ENCODE measurements at places on chromosomes 6 and 20.

DNA sequence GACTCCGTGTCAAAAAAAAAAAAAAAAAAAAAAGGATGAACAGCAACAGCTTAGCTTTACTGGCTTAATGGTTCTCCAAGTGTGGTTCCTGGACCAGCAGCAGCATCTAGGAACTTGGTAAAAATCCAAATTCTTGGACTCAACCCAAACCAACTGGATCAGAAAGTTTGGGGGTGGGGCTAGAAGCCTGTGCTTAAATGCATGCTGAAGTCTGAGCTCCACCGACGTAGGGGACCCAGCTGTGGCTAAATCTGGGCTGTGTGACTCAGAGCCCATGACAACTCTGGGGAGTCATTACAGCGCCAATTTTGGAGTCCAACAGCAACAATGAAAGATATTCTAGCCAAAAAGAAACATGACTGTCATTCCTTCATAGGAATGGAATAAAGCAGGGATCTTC is 13.6 kb upstream of the CHD6 start:
- DNase-seq: no peak

DNA sequence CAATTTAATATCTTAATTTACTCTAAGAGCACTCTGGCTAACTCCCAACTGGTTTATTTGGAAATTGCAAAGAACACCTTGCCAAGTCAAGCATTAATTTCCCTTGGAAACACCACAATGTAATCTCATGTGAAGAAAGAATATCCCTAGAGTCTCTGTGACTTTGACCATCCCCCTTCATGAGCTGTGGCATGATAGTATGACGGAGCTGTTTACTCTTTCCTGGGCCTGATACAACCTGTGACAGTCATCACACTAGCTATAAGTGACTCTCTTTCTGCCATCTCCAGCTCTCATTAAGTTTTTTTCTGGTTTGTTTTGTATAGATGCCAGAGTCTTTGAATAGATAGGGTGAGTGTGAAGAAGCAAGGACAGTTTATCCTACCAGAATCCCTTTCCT is 470.3 kb upstream of the JARID2 start:
- DNase-seq: no peak

DNA sequence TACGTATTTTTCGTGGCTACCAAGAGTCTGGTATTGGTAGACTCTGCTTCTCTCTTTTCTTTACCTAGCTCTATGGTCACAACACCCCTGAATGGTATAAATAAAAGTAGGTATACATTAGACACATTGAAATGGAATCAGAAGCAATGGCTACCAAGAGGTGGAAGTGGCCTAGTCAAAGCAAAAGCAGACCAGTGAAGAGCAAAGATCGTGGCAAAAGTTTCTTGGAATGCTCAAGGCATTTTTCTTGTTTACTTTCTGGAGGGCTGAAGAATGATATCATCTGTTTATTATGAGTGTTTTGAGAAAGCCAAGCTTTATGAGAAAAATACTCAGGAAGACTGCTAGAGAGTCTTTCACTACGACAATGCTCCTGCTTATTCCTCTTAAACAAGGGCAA is 28.6 kb upstream of the MOCS1 start:
- DNase-seq: peak; percentile 73

- DNase-seq: peak; percentile 54
Observed at GRCh38 chr6:142735204-142735603, 209.8 kb downstream of the HIVEP2 start.

- no peak for DNase-seq
Observed at GRCh38 chr20:11347738-11348137, 570.0 kb upstream of the BTBD3 start.

DNA sequence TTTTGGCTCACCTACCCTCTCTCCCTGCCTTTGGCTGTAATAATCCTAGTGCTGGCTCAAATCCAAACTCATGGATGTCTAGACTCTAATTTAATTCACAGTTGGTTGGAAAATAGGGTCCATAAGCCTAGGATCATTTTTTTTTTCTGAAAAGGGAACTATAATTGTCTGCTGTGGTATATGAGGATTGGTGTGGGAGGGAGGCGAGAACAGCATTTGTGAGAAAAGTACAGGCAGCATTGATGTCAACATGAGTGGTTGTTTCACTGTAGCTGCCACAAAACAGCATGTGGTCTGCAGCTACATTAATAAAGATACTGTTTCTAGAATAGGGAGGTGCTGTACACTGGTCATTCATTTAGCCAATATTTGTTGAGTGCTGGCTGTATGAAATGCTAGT is 18.6 kb upstream of the POLR1H start:
- DNase-seq: no peak

GRCh38 chr6:7542065-7542873 is 798 bp downstream of the DSP start:
- no peak for DNase-seq

- peak; percentile 14 for DNase-seq
Observed at GRCh38 chr6:155646443-155646842, 190.8 kb upstream of the NOX3 start.

- DNase-seq: peak; percentile 63
Observed at GRCh38 chr6:90256698-90257485, 39.8 kb downstream of the BACH2 start.

GRCh38 chr6:160962835-160963623 is 28.5 kb upstream of the MAP3K4 start:
- no peak for DNase-seq

DNA sequence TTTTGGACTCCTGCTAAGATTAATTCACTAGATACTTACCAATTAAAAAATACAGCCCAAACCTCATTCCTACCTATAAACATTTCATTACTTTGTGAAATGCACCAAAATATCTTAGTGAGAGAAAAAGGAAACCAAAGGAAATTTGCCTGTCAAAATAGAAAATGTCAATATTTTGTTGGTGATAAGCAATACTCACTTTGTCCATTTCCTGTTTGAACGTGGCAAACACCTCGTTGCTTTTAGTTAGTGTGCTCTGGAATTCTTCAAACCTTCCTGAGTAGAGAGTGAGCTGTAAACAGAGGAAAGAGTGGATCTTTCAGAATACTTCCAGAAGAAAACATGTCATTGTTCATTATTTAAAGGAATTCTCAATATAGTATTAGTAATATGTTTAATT is 44.2 kb downstream of the TXLNB start:
- DNase-seq: no peak

DNA sequence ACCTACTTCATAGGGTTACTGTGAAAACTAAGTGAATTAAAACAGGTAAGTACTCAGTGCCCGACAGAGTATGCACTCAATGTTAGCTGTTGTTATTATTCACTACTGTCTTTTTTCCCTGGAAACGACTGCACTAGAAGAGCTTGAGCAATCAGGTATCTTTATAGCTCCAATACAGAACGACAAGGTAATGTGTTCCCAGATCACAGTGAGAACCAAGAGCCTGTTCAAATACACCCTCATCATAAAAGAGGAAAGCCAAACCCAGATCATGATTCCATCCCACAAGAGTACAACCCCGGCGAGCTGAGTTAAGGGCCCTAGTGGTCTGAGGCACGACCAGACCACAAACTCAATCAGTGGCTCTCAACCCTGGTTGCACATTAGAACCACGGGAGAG is 9.8 kb downstream of the MRPS18A start:
- DNase-seq: no peak

DNA sequence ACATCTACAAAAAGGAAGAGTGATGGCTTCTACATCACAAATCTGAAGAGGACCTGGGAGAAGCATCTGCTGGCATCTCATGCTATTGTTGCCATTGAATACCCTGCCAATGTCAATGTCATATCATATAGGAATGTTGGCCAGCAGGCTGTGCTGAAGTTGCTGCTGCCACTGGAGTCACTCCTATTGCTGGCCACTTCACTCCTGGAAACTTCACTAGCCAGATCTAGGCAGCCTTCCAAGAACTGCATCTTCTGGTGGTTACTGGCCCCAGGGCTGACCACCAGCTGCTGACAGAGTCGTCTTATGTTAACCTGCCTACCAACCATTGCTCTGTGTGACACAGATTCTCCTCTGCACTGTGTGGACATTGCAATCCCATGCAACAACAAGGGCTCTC is 111.8 kb downstream of the PERP start:
- DNase-seq: no peak

DNA sequence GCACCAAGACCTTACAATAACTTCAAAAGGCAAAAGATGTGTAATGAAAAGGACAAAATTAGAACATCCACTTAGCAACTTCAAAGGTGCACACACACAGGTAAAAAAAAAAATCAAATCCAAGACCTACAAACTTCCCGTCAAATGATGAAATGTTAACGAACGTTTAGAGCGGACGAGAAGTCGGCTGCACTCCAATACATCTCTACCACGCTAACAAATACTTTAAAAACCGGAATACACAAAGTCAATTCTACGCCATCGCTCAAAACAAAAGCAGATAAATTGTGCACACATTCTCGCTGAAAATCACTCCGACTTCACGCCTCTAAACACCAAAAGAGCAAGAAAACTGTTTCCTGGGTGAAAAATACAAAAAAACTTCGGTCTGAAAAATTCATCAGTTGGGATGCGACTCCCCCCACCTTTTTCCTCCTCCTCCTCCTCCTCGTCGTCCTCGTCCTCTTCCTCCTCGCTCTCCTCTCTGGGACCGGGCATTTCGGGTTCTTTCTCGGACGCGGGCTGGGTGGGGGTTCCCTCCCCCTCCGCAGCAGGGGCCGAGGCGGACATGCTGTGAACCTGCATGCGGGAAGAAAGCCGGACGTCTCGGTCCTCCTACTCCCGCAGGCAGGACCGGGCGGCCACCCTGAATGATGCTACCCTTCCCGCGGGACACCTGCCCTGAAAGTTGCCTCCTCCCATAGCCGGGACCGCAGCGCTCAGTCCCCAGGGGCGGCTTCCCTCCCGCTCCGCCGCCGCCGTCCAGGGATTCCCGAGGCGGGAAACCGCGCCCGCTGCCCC is 712 bp downstream of the DEK start:
- DNase-seq: peak; percentile 39

DNA sequence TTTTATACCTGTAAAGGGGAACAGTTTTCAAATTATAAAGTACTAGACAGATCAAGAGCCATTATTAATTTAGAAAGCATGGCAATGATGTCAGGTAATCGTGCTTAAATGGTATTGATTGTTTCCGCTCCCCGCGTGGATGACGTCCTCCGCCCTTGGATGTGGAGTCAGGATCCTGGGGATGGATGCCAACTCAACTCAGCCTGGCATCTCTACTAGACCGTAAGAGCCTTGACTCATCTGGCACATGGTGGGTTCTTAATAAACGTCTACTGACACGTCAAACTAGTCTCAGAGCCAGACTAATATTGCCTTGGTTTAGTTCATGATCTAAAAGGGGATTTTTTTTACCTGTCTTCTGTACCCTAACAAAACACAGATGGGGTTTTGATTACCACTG is 80.2 kb downstream of the LRFN2 start:
- no peak for DNase-seq

DNA sequence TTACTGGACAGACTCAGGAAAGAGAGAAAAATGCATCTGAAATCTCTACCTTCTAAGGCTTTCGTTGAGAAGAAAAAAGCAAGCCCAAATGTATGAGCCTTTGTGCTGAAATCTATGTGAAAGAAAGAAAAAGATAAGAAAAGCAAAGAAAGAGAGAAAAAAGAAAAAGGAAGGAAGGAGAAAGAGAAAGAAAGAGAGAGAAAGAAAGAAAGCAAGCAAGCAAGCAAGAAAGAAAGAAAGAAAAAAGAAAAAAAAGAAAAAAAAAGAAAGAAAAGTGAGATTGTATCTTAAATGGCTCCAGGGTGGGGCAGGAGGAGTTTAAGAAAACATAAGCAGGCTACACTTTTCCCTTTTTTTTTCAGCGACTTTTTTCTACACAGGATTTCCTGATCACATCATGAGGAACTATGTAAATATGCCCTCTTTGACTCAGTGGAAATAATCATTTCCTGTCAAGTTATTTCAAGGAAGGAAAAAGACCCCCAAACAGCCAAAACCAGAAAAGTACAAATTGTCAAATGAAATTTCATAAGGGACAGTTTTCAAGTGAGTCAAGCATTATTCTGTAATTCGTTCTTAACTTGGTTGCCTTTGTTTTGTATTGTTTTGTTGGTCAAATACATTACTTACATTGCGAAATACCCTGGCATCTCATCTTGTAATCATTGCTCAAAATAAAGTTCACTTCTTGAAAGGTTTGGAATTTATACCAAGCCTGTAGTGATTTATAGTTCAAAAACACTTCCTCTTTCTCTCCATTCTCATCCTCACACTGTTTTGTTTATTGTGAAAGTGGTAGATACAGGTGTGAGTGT is 79.5 kb upstream of the RNF217 start:
- peak; percentile 29 for DNase-seq

DNA sequence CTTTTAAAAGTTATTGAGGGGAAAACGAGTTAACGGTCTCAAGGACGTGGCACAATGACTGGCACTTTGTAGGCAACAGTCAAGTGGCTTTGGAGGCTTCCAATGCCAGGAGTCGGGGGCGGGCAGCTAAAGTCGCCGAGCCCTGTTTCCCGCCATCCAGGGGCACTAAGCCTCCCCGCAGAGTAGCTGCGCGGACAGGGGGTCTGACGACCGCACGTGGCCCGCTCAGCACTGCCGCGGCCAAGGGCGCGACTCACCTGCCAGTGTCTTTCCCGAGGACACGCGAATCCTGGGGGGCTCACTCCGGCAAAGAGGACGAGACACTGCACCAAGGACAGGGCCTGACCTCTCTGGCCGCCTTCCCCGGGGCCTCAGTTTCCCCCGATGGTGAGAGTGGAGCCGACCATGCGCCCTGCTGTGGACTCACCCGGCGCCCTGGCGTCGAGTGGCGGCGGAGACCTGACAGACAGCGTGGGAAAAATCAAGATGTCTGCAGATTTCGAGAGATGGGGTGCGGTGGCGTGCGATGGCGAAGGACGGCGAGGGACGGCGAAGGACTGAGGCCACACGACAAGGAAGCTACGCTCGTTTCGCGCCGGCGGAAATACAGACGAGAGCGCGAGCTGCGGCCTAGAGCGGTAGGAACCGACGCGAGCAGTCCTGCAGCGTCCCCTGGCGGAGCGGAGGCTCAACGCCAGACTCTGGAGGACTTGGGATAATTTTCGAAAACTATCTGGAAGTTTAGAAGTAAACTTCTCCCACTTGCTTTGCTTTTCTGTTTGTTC is at the start of gene SNHG17:
Gene SNHG17 (minus strand): TSS at position 559 of the 785 bp plus-strand sequence.
- DNase-seq: peak; percentile 95

DNA sequence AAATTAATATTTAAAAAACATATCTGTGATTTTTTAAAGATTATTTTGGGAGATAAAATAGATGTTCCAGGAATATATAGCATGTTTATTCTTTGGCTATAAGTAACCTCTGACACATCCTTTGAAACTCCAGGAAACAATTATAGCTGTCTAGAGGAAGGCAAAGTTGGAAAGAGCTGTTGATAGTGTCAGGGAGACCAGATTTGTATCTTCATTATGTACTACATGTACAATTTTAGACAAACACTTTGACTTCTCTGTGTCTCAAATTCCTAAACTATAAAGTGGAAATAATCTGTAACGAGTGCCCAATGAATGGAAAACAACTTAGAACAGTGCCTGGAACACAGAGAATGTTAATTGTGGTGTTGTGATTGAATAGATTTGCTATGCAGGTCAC is 25.6 kb upstream of the ADGRG6 start:
- DNase-seq: no peak

DNA sequence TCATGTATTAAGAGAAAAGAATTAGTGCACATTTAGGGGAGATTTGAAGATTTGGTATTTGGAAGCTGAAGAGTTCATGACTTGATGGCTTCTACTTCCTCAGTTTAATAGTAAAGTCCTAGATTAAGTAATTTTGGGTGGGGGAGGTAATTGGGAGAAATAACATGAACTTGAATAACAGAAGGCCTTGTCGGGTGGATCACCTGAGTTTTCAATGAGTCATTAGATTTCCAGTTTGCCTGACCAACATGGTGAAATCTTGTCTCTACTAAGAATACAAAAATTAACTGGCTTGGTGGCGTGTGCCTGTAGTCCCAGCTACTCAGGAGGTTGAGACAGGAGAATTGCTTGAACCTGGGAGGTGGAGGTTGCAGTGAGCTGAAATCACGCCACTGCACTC is 181.0 kb downstream of the GJA1 start:
- no peak for DNase-seq

GRCh38 chr6:102485480-102485879 is 1092.0 kb downstream of the GRIK2 start:
- no peak for DNase-seq

All from fibroblast of villous mesenchyme (primary cell).